ENCODE measurements at places on chromosomes 3 and 15.

- no peak for DNase-seq
Measured at GRCh38 chr3:133644768-133645167, 17.0 kb downstream of the TOPBP1 start.

- DNase-seq, result no peak
Measured at GRCh38 chr15:74826921-74827320, 494 bp downstream of the CPLX3 start.

- no peak for DNase-seq
Measured at GRCh38 chr3:126209741-126210140, 29.4 kb upstream of the ALDH1L1 start.

DNA sequence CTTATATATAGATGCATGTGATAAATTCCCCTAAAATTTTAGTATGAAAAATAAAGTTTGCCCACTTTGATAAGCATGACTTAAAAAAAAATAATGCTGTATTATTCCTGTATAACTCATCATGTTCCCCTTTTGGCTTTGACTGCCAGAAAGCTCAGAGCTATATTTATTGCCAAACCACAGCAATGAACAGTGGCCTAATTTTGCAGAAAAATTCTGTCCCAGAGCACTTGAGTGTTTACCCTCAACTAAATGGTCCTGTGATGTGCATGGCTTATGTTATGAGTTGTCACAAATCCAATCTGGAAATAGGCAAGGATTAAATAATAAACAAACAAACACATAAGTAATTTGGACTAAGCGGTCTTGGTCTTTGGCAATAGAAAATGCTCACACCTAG is 276.7 kb downstream of the SLC9A9 start:
- DNase-seq, result no peak

DNA sequence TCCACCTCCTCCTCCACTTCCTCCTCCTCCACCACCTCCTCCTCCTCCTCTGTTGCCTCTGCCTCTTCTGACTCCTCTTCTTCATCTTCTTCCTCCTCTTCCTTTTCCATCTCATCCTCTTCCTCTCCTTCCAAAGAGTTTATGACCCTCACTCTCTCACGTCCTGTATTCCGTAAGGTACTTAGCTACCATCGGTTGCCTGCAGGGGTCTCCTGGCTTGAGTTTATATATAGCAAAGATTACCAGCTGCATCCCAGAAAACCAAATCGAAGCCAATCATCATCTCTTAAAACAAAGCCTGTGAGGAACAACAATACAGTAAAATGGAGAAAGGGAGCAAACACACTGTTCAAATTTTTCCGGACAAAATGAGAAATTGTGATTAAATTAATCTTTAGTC is 317.4 kb downstream of the C3orf38 start:
- DNase-seq, result no peak

- DNase-seq, result no peak
Measured at GRCh38 chr15:89802231-89802928, 12.3 kb downstream of the ANPEP start.

DNA sequence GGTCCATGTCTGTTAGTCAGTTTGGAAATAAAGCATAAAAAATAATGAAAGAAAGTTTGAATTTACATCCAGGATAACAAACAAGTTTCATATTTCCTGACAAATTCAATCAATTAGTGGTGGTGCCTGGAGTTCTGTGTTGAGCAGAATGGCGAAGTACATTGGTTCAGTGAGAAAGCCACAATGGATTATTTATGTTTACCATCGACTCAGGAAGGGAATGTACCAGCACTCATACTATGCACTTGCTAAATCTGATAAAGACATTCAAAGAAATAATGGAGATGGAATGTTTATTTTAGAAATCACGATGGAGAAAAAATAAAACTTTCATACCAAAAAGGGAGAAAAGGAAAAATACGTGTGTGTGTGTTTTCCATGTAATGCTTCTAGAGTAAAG is 45.3 kb upstream of the MME start:
- DNase-seq, result no peak

DNA sequence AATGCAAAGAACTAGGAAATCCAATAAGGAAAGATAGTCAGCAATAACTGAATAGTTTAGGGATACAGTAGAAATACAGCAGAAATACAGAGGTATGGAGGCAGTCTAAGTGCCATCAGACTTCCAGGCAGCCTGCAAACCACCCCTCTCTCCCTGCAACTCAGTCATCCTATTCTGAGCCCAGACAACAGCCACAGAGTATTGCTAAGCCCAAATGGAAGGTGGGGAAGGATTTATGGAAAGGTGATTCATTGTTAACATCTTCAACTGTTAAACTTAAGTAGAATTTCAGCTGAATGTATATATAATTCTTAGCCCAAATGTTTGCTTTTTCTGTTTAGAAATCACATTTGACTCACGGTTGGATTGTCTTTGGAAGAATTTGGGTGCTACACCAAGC is 300.4 kb downstream of the RBMS3 start:
- DNase-seq, result no peak

DNA sequence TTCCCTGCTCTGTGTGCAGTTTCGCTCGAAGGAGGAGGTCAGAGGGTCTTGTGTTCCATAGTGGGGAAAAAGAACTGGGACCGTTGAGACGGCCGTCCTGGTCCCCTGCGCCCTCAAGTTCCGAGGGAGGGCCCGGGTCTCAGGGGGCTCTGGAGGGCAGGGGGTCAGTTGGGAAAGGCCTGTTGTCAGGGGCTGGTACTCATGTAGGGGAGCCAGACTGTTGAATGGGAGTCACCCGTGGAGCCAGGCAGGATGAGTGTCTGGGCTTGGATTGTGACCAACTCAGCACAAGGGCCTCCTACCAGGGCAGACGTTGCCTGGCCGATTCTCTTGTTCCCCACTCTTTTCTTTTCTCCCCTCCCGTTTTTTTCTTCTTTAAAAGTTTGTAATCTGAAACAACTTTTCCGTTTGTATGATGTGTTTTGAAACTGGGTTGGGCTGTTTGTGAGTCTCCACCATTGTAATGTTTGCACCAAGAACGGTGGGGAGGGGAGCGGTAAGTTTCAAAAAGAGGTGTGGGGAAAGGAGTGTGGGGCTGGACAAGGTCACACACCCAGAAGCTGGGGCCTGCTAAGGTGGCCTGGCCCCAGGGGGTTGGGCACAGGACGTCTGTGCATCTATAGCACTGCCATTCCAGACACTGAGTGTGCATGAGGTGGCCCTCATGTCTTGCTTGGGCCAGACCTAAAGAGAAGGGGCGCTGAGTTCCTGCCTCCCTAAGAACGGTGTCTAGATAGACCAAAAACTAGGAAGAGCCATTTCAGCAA is 1.1 kb downstream of the CMTM7 start:
- DNase-seq, result no peak

DNA sequence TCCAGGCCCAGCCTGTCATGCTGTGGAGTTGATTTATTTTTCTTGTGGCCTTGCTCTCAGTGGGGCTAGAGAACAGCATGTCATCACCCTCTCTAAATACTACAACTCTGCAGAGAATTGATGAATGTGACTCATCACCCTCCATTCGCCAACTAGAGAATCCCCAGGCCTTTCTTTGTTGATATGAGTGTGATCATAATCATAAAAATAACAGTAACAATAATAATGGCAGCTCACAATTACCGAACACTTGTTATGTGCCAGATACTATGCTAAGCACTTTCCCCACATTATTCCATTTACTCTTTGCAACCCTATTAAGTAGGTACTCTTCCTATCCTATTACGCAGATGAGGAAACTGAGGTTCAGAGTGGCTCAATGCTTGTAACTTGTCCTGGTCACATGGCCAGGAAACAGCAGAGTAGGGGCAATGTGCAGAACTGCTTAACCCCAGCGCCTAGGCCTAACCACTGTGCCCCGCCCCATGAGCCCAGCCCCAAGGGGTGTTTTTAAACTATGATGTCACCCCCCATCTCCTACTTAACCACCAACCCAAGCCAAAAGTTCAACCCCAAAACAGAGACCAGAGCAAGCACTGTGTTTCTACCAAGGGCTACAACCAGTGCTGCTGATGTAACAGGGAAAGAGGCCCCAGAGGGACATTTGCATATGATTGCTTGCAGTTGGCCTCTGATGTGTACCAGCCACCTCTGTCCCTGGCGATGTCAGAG is 104.5 kb downstream of the ADCY5 start:
- no peak for DNase-seq

DNA sequence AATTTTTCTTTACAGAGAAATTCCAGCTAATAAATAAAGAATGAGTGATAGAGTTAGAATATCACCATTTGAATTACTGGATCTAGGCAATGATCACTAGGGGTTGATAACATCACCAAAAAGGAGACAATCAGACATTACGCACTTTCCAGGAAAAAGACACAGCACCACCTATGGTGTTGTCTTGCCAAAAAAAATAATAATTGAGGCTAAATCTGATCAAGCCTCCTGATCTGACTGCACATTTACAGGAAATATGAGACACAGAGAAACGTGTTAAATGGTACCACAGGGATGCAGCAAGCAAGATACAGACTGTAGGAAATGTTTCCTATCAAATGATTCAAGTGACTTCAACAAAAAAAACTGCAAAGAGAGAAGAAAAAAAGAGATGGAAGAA is 92.8 kb downstream of the EOMES start:
- no peak for DNase-seq

GRCh38 chr15:77543159-77543882 is 89.4 kb downstream of the LINGO1 start:
- peak; percentile 66 for DNase-seq

GRCh38 chr3:189685860-189686259 is 54.7 kb downstream of the TP63 start:
- DNase-seq, result no peak

DNA sequence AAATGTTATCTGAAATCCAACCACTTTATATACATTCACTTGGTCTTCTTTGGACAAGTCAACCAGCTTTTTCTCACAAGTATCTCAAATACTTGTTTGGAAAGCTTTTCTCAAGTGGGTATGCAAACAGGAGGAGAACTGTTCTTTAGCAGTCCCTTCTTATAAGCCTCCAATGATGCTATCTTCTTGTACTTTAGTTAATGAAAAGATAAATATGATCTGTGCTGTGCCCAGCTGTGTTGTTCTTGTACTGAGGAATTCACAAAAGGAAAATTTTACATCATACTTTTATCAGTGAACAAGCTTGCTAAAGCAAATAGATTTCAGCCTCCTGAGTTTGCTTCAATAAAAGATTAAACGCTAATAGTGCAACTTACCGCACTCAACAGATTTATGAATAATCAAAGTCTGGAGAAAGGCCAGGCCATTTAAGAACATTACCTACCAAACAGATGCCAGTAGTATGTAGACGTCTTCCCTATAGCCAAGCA is 395.2 kb downstream of the MECOM start:
- no peak for DNase-seq

All from stimulated activated CD8-positive, alpha-beta memory T cell treated with anti-CD3 and anti-CD28 coated beads, Interleukin-2, amount 100 ng/mL, for 48 hours (primary cell).